Mucosa of descending colon (tissue), 3 donors: ENCODE measurements at places on chromosomes 1 and 21.

GRCh38 chr1:102941366-102941947 lies 166.9 kb downstream of the COL11A1 start:
- DNase-seq = no peak

DNA sequence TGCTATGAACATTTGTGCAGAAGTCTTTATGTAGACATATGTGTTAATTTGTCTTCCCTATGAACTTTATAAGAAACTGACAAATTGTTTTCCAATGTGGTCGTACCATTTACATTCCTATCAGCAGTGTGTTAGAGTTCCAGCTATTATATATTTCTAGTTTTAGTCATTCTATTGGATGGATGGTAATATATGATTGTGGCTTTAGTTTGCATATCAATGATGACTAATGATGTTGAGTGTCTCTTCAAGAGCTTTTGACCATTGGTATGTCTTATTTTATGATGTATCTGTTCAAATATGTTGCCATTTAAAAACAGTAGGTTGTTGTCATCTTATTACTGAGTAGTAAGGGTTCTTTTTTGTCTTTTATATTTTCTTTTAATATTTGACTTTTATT lies 16.2 kb upstream of the ZNF326 start:
- DNase-seq = no peak

DNA sequence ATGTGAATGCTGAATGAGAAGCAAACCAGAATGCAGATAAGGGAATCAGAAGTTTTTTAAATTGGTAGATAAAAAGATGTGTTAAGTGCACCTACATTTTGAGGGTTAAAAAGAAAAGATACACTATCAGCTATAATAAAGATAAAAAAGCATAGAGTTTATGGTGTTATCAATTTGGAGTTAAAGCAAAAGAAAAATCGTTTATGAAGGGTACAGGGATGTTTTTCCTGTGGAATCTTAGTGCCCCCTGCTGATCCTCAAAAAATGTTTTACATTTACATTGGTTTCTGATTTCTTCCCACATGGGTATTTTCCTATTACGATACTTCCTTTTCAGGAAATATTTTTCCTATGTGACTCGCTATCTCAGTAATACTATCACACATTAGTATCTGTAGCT lies 293.5 kb downstream of the MRPL39 start:
- no peak for DNase-seq

- DNase-seq = no peak
Observed at GRCh38 chr21:44057960-44058651, 46.0 kb downstream of the TRAPPC10 start.

DNA sequence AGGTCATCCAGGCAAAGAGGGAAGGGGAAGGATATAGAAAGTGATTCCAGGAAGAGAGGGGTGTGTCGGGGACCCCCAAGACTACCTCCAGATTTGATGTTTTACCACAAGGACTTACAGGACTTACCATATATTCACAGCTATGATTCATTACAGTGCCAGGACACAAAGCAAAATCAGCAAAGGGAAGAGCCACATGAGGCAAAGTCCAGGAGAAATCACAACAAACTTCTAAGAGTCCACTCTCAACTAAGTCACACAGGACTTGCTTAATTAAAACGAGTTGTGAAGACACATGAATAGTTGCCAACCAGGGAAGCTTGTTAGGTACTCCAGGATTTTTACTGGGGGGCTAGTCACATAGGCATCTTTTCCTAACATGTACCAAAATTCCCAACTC lies 217.3 kb downstream of the TTLL7 start:
- DNase-seq = no peak
